ENCODE measurements at places on chromosomes 3 and 15.

DNA sequence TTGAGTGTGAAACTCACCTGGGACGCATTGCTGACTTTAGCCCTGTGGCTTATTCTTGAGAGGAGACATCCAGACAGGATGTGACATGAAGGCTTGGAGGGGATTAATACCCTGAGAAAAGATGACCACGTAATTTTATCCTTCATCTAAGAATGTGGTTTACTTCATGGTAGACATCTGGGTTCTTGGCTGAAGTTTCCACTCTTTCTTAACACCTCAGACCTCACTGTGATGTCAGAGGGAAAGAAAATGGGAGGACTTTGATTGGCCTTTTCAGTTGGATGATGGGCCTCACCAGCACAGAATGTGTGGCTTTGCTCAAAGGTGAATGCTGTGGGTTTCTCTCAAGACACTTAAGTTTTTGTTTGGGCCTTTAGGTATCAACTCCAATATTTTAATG, 16.5 kb downstream of the GORASP1 start:
- no peak for DNase-seq

DNA sequence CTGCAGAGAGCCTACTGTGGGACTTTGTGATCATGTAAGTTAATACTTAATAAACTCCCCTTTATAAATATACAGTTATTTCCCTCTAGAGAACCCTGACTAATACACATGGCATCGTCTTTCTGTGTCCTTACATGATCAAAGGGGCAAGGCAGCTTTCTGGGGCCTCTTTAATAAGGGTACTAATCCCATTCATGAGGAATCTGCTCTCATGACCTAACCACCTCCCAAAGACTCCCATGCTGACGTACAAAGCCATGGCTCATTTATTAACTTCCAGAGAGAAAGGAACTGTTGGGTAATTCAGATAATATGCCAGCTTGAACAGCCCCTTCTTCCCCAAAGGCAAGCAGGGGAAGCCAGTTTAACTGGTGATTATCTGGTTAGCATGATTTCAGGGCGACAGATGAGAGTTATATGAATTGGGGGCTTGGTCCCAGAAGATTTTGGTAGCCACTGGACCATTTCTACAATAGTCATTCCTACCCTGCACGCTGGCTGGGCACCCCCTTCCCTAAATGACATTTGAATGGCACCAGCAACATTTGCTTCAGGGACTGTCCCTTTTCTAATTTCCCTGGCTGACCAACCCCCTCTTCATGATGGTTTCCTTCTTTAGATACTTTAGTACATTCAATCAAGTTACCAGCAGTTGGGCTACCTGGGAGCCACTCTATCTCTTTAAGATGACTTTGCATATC, 83.6 kb upstream of the C3orf80 start:
- no peak for DNase-seq

- no peak for DNase-seq
Measured at GRCh38 chr3:127817406-127817841, 4.9 kb downstream of the MGLL start.

- DNase-seq = no peak
Measured at GRCh38 chr3:116331380-116331779, 113.9 kb downstream of the LSAMP start.

DNA sequence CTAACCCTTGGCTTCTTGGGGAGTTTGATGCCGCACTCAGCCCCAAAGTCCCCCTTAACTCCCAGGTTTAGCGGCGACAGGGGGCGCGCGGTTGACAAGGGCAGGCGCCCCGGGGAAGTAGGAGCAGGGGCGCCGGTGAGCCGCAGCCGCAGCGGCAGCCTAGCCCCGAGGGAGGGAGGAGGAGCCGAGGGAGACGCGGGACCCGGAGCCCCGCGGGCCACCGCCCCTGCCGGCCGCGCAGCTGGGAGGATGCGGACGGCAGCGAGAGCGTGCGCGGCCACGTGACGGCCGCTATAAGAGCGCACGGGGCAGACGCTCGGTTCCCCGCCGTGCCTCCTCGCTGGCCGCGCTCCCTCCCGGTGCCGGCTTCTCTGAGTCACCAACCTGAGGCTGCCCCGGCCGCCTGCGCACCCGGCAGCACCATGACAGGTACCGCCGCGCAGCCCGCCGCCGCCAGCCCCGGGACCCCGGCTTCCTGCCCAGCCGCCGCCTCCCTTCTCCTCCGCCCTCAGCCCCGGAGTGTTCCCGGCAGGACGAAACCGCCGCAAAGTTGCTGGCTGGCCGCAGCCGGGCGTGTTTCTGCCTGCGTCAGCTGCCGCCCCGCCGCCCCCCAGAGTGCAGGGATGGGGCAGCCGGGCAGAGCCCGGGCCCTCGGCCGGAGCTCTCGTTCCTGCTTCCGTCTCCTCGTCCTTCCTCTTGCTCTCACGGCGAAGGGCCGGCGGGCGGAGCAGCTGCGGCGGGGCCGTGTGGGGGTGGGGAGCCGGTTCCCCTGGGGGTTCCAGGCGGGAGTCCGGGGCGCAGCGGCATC, at the start of gene GYG1:
Gene GYG1, plus strand, starts transcription at position 322 of the 808 bp plus-strand sequence. Its CDS starts 101 bp downstream, at position 423.
- DNase-seq = peak; percentile 91

- DNase-seq = no peak
Measured at GRCh38 chr3:16011376-16011775, 163.1 kb upstream of the GALNT15 start.

- no peak for DNase-seq
Measured at GRCh38 chr3:76673171-76673570, 366.7 kb upstream of the ROBO2 start.

DNA sequence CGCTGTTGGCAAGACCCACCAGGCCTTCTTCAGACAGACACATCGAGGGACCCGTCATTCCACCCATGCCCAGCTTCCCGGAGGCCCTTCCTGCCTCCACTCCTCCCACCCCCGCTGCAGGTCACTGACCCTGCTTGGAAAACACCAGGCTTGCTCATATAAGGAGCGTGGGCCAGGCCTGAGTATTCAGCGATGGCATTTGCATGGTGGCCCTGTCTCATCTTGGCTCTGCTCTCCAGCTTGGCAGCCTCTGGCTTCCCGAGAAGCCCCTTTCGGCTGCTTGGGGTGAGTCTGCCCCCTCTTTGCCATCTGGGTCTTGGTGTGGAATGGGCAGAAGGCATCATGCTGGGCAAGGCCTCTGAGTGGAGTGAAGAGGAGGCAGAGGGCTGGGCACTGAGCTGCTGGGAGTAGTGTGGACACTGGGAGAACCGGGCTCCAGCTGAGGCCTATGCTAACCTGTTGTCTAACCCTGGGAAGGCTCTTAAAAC, at the start of gene ITIH3:
Gene ITIH3, plus strand, starts transcription at position 185 of the 488 bp plus-strand sequence. Its CDS starts 8 bp downstream, at position 193.
- no peak for DNase-seq

GRCh38 chr15:40477642-40478327, 7.0 kb downstream of the CHST14 start:
- DNase-seq = no peak

DNA sequence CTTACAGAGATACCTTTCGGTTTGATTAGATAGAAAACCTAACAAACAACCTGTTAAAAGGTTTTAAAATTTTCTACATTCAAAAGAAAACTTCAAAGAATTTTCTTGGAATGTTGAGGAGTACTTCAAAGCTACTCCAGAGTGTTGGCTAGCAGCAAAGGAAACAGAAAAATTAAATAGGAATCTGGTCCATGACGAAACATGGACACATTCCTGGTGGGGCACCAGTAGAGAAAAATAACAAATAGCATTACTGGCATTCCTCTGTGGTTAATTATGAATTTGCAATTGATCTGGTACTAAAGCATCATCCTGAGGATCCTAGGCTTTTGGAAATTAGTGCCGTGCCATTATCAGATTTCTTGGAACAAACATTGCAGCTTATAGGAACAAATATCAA, 59.5 kb upstream of the DPPA4 start:
- no peak for DNase-seq

- no peak for DNase-seq
Measured at GRCh38 chr3:37606472-37606871, 255.2 kb upstream of the CTDSPL start.

DNA sequence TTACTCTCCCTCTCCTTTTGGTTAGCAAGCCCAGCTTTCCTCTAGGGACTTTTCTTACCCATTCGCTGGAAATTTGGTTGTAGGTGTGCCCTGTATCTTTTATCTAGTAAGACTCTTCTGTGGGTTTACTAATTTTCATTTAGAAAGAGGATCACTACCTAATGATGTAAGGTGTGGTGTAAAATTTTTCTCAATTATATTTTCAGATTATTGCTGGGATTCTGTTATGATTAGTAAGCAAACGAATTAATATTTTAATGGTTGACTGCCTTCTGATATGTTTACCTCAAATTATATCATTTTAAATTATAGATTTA, 28.5 kb downstream of the PLCL2 start:
- DNase-seq = no peak

GRCh38 chr3:119579366-119580066, at the start of gene ADPRH:
Gene ADPRH (plus strand): TSS chr3:119579492. CDS start chr3:119582170, 2,678 bp downstream.
- DNase-seq = peak; percentile 90

GRCh38 chr3:111531446-111531845, 10.6 kb upstream of the CD96 start:
- DNase-seq = no peak

- no peak for DNase-seq
Measured at GRCh38 chr3:77489216-77489615, 449.3 kb downstream of the ROBO2 start.

- no peak for DNase-seq
Measured at GRCh38 chr3:15060029-15060428, 5.1 kb downstream of the MRPS25 start.

DNA sequence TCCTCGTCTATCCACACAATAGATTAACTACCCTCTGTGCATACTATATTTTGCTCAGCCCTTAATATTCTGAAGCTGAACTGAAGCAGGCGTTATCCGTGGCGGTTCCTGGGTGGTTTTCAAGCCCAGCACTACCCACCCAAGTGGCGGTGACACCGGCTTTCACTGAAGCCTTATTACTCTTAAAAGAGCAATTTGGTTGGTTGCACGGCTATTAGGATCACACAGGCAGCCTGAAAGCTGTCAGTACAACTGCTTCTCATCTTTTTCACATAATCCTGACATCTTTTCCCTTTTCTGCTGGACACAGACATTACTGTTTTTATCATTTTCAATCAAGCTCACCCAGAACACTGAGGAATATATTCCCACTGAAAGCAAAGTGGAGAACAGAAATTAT, 525.3 kb upstream of the ZNF717 start:
- no peak for DNase-seq

GRCh38 chr3:188064831-188065493, 89.0 kb upstream of the LPP start:
- DNase-seq = no peak

- no peak for DNase-seq
Measured at GRCh38 chr3:71241246-71241901, 342.2 kb downstream of the FOXP1 start.

GRCh38 chr3:53102601-53103147, 27.6 kb downstream of the RFT1 start:
- no peak for DNase-seq

DNA sequence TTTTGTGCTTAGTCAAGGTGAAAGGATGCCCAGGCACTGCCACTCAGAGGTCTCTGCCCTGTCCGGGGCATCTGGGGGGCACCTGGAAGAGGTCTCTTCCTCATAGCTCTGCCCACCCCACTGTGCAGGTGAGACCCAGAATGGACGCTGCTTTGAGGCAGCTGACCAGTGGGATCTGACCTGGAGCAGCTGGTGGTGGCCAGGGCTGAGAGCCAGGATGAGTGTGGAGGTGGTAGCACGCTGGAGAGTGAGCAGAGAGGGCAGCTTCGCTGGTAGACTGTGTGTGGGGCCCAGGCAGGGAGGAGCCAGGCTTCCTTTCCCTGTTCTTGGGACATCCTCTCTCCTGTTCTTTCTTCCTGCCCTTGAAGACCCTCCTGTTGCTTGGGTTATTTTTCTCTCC, 32.2 kb upstream of the PLA2G4E start:
- no peak for DNase-seq

DNA sequence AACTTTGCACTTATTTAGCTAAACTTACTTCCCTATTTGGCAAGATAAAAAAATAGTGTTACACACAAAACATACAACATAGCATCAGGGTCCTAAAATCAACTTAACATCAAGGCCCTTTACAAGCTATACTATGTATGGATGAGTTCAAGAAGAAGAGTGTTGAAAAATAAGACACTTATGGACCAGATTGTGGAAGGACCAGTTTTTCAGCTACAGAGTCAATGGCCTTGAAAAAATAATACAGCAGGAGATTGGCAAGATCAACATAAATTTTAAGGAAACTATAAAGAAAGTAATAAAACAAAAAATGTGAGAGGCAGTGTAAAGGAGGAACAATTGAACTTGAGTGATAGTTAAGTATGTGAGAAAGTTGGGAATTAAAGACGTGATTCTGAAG, 66.3 kb upstream of the BBX start:
- no peak for DNase-seq

- DNase-seq = no peak
Measured at GRCh38 chr3:22565393-22565792, 637.7 kb upstream of the UBE2E2 start.

DNA sequence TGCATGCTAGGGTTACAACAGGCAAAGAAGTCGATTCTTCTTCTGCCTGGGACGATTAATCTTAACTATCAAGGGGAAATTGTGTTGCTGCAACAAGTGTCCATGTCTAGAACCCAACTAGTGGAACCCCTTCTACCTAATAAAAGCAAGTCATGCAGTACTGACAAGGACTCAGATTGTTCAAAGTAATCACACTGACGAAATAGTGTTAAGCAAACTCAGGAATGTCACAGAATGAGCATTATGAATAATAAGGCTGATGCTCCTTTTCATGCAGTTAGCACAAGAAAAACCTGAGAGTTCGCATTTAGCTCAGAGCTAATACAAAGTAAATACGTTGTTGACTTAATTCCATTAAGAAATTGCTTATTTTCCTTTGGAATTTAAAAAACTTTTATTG, 47.5 kb upstream of the TRIM42 start:
- no peak for DNase-seq

GRCh38 chr3:45986303-45986982, 9.2 kb downstream of the FYCO1 start:
- no peak for DNase-seq

DNA sequence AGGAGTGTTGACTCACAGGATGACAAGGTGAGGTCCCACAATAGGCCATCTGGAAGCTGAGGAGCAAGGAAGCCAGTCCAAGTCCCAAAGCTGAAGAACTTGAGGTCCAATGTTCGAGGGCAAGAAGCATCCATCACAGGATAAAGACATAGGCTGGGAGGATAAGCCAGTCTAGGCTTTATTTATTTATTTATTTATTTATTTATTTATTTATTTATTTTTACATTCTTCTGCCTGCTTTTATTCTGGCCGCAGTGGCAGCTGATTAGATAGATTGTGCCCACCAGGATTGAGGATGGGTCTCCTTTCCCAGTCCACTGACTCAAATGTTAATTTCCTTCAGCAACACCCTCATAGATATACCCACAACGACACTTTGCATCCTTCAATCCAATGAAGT, 472.2 kb upstream of the DPPA4 start:
- no peak for DNase-seq

DNA sequence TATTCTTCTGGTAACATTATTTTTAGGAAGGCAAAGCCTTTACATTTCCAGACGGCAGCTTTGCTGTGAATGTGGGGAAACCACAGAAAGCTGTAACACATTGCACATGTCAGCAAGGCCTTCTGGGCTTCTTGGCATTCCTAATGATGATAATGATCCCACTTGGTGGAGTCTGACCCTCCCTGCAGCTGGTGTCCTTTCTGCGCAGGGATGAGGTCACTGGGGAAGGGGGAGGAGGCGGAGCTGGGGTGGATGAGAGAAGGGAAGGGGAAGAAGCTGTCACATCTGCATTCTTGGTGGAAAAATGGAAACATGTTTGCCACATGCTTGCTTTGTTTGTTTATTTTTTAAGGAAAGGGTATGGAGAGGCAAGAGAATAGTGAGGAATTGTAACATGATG, 68.6 kb downstream of the FILIP1L start:
- no peak for DNase-seq

GRCh38 chr15:49977306-49977705, 141.7 kb downstream of the ATP8B4 start:
- no peak for DNase-seq

- peak; percentile 17 for DNase-seq
Measured at GRCh38 chr15:63041974-63042876, at the start of gene TPM1. Gene TPM1 (plus strand): TSS chr15:63042747. CDS start chr15:63042830, 83 bp downstream.
